ENCODE measurements at places on chromosomes 6 and 20.

- DNase-seq, result no peak
Measured at GRCh38 chr6:29656798-29657197, at the start of gene MOG. Gene MOG, plus strand, starts transcription at chr6:29657092. Its CDS starts 118 bp downstream, at chr6:29657210.

- no peak for DNase-seq
Measured at GRCh38 chr6:169665289-169665688, 36.5 kb downstream of the WDR27 start.

DNA sequence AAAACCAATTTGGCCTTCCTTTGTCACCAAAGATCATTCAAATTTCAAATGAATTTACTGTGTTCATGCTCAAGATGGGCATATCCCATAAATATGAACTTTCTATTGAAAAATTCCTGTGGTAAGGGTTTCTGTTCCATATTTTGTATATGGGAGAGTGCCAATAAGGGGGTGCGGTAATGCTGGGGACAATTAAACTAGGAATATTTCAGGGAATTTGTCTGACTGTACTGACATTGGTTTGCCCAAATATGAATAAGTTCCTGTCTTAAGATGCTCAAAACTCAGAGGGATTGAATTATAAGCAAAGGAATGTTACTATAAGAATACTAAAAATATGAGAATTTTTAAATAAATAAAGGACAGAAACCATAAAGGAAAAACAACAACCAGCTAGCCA is 553.0 kb upstream of the MARCKS start:
- DNase-seq, result no peak

GRCh38 chr6:64429926-64430325 is 794.3 kb downstream of the PHF3 start:
- no peak for DNase-seq

DNA sequence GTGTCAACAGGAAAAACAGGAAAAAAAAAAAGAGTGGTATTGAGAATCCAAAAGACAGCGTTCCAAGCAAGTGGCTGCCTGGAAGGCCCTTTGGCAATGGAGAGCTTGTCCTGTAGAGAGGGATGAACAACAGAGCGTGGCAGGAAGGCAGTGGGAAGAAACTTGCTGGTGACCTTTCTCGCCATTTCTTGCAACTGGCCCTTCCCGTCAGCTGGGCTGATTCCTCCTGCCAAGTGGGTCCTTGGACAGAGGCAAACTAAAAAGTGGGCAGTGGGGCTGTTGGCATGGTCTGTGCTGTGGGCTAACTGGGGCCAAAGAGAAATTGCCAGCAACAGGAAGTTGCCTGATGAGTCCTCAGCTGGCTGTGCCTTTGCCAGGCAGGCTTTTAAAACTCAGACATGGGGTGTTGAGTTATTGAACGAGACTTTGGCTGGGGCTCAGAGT is 43.9 kb upstream of the CLDN20 start:
- DNase-seq, result no peak

DNA sequence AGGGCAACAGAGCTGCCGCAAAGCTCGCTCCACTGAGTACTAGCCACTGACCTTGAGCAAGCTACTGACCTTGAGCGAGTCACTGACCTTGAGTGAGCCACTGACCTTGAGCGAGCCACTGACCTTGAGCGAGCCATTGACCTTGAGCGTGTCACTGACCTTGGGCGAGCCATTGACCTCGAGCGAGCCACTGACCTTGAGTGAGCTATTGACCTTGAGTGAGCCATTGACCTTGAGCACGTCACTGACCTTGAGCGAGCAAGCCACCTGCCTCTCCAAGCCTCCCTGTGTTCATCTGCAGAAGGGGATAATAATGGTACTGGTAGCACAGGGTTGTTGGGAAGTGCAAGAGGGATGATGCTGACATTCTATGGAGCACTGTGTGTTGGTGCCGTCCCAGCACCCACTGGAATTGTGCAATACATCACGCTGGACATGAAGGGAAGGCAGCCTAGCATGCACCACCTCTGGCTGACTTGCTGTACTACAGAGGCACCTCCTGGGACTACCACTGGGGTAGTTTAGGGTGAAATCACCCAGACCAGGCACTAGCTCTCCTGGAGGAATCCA is 60.2 kb downstream of the CTCFL start:
- no peak for DNase-seq

- DNase-seq, result peak; percentile 65
Measured at GRCh38 chr20:38222231-38222922, 38.2 kb downstream of the KIAA1755 start.

DNA sequence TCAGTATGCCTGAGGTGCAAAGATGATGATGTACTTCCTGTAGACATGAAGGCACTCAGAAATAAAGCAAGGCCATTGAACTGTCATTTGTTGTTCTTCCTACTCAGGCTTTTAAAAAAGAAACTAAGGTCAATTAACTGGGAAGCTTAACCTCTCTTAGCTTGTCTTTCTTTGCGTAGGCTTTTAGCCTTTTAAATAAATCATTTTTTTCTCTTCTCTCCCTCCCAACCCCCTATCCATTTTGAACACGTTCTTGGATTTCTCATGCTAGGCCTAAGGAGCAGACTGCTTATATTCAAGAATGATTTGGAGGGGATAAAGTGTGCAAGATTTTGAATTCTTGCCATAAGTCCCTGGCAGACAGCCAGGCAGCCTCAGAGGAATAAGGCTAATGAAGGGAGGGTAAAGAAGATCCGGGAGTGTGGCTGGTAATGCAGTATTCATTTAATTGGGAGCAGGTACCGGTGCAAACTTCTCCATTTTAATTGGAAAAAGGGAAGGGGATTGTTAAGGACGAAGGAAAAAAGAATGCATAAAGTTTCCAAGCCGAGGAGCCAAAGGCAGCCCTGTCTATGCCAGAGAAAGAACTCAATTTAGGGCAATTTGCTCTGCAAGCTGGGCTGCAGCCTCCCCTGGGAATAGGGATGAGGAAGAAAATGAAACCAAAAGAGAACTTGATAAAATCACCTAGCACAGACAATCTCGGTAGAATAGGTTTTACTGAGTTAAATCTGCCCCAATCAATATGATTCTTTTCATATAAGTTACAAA is 343.8 kb upstream of the MMS22L start:
- no peak for DNase-seq

GRCh38 chr6:136290410-136291010 is 864 bp upstream of the BCLAF1 start:
- DNase-seq, result peak; percentile 75

DNA sequence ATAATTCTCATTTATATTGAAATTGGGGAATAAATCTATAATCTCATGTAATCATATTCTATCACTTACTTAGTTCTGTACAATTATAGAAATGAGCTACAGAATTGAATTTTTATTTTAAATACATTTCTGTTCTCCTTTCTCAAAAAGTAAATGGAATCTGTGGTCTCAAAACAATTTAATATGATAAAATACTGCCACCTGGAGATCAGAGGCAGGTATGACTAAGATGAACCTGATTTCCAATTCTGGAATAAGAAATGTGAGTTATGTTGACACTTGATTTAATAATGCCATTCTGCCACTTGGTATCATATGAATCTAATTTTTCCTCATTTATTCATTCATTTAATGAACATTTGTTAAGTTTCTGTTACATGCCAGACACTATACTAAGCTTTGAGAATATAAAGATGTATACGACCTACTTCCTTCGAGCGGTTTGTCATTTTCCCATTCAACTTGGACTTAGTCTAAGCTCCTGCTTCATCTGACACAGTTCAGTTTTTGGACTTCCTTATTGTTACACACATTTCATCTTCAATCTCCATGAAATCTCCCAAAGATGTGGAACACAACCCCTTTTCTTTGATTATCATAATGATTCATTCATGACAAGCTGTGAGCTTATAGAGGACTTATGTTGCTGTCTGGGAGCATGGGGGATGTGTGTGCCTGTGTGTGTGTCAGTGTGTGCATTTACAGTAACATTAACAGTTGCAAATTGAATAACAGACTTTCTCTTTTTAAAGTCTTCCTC is 7.5 kb upstream of the CCDC28A start:
- DNase-seq, result no peak

GRCh38 chr6:139335447-139336210 is 38.8 kb downstream of the CITED2 start:
- no peak for DNase-seq

GRCh38 chr20:57622579-57623381 is 2.6 kb upstream of the ZBP1 start:
- peak; percentile 79 for DNase-seq

GRCh38 chr6:156396791-156397418 is 380.3 kb upstream of the ARID1B start:
- DNase-seq, result no peak

DNA sequence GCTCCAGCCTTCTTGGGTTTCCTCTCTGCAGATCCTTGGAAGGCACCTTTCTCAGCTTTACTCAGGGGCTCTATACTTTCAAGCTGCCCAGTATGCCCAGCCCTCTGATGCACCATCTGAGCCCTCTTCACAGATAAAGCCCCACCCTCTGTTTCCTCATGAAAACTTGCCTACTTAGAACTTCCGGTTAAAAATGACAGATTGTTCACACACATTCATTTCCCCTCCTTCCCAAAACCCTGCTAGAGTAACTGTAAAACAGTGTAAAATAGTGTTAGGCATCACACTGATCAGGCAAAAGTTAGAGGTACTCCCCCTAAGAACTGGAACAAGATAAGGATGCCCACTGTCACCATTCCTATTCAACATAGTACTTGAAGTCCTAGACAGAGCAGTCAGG is 14.0 kb upstream of the GCM1 start:
- no peak for DNase-seq

- DNase-seq, result no peak
Measured at GRCh38 chr6:40389254-40389653, 197.9 kb downstream of the LRFN2 start.

GRCh38 chr6:168631564-168631963 is 190.6 kb downstream of the SMOC2 start:
- DNase-seq, result no peak

- no peak for DNase-seq
Measured at GRCh38 chr6:18165751-18166150, 10.5 kb downstream of the KDM1B start.

GRCh38 chr6:88365230-88365629 is 199.1 kb upstream of the CNR1 start:
- DNase-seq, result no peak

DNA sequence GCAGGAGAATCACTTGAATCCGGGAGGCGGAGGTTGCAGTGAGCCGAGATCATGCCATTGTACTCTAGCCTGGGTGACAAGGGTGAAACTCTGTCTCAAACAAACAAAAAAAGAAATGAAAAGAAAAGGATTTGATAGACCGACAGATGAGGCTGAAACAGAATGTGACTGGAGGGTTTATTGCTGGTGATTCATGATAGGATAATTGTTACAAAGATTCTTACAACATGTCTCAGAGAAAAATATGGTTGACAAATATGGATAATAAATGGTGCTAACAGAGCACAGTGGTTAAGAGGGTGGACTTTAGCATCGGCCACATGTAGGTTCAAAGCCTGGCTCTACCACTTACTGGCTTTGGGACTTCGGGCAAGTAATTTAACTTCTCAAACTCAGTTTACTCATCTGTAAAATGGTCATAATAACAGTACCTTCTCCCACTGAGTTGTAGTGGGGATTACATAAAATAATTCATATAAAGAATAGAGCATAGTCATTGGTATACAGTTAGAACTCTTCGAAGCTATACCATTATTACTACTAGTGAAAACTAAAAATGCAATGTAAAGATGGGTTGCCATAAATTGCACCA is 131.9 kb downstream of the MAP3K7 start:
- DNase-seq, result no peak

GRCh38 chr6:162785632-162786242 is 58.0 kb downstream of the PACRG start:
- no peak for DNase-seq

DNA sequence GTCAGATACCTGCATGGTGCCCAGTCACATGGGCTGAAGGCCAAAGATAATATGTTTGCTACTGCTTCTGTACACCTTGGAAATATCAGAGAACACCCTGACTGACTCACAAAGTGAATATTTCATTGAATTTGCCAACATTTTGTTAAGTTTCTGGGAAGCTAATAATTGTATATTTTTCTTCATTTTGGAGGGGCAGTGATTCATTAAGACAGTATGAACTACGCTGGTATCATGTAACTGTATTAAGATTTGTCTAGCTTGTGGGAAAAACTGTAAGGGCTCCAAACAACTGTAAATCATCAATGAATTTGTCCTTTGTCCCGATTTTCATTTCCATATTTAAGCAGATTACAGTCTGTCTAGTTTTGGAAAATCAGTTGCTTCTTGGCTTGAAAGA is 102.3 kb upstream of the CCN2 start:
- no peak for DNase-seq

DNA sequence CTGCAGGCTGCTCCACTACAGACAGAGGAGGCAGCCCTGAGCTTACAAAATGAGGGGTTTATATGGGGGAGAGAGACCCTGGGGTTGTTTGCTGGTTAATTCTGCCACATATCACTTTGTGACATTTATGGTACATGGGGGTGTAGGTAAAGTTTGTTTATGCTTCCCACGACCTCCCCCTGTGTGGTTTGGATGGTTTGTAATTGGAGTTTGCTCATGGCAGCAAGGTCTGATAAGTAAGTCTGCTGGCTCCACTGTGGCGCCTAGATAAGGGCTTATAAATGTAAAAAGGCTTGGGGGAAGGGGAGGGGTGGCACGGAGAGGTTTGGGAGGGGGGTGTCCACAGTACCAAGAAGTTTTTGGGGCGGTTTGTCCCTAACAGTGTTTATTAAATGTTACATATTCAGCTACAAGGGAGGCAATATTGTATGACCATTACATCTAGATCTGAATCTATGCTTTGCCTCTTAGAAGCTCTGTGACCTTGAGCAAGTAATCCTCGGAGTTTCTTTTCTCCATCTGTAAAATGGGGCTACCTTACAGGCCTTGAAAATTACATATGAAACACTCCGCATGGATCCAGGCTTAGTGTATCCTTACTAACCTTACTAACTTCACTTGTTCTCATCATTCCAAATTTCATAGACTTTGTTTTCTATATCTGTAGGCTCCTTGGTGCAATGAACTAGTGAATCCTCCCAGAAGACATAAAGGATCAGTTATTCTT is 204.8 kb upstream of the NOX3 start:
- DNase-seq, result no peak

- no peak for DNase-seq
Measured at GRCh38 chr6:104597541-104598050, 262.1 kb downstream of the HACE1 start.

DNA sequence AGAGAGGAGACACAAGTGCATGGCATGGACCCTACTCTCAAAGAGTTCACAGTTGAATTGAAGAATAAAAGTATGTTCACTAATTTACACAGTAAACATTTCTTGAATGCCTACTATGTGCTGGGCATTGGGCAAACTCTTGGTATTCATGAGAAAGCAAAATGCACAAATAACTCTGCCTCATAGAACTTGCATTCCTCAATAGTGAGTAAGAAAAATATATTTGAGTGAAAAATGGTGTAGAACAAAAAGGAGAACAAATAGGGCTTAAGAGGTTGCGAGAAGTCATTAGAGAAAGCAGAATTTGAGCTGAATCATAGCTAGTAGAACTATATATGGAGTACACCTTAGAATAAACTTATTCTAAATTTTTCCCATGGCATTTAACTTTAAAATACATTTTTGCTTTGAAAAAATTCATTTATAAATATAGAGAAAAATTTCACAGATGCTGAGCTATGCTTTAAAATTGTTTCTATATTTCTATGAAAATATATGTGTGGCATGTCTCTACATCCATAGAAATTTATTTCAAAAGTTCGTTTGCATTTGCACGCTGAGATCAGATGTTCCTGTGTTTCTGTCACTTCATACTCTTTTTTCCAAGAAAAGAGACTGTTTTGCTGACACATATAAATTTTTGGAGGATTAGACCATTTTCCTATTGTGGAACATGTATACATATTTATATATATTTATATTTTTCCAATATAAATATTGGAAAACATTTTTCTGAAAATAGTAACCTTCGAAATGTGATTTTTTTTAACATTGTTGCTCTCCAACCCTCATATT is 236.1 kb downstream of the KCNQ5 start:
- DNase-seq, result no peak

- DNase-seq, result no peak
Measured at GRCh38 chr20:24235296-24236175, 233.9 kb upstream of the SYNDIG1 start.
